Esophagus squamous epithelium (tissue), 5 donors: ENCODE measurements at places on chromosomes 7 and 10.

DNA sequence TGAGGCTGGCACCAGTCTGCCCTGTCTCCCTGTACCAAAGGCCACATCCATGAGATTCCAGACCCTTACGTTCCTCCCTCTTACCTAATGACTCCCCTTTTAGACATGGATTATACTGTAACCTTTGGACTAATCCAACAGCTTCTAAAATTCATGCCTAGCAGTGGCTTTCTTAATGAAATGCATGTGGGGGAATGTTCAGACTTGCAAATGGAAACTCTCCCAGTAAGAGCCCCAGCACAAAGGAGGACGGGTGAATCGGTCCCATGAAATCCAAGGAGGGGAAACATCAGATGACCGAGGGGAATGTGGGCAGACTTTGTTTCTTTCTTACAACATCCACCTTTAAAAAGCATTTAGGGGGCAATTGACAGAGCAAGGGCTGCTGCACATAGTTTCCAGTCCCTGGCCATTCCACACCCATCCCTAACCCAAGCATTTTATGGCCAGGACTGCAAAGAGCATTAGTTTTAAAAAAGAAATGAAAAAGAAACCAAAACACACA is 71.5 kb downstream of the COL13A1 start:
- DNase-seq = no peak
- no peak overlapping the region for H3K27ac ChIP-seq
- H3K4me1 ChIP-seq = peaks cover 4% of the 10 kb centered on the region
- H3K36me3 ChIP-seq = no peaks in the 10 kb centered on the region
- H3K27me3 ChIP-seq = no peaks in the 10 kb centered on the region

DNA sequence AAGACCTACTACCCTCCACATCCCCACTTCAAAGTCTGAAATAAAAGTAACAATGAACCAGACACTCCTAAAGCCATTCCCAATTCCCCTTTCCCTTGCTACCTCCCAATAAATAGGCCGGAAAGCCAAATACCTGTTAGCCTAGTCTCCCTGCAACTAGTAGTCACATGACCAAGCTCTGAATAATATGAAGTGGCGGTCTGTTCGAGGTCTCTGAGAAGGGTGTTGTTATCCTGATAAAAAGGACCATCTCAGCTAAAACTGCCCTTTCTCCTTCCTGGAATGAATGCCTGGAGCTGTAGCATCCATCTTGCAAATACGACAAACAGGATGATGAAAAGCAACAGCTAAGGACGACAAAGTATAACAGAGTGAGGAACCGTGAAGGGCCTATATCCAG is 6.0 kb downstream of the KIF5B start:
- no peaks in the 10 kb centered on the region for H3K27me3 ChIP-seq
- no peak for DNase-seq
- no peak overlapping the region for H3K4me3 ChIP-seq
- H3K27ac ChIP-seq = no peak overlapping the region
- peaks cover 33% of the 10 kb centered on the region for H3K4me1 ChIP-seq

DNA sequence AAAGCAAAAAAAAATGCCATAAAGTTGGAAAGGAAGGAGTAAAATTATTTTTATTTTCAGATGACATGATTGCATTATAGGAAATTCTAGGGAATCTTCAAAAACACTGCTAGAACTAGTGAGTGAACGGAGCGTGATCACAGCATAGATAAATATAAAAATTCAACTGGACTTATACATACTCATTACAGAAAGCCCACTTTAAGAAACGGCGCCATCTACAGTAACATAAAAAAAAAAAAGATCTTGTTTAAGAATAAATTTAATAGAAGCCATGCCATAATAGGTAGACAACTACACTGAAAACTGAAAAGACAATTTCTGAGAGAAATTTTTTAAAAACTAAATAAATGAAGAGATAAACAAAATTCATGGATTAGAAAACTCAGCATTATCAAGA is 623.1 kb upstream of the MGMT start:
- no peaks in the 10 kb centered on the region for H3K4me1 ChIP-seq
- H3K4me3 ChIP-seq = no peak overlapping the region
- no peak overlapping the region for H3K27ac ChIP-seq
- H3K36me3 ChIP-seq = no peaks in the 10 kb centered on the region

GRCh38 chr10:9670911-9671310 is 1346.8 kb upstream of the CELF2 start:
- H3K27me3 ChIP-seq = no peaks in the 10 kb centered on the region
- no peak overlapping the region for H3K27ac ChIP-seq
- no peaks in the 10 kb centered on the region for H3K4me1 ChIP-seq
- no peaks in the 10 kb centered on the region for H3K36me3 ChIP-seq

DNA sequence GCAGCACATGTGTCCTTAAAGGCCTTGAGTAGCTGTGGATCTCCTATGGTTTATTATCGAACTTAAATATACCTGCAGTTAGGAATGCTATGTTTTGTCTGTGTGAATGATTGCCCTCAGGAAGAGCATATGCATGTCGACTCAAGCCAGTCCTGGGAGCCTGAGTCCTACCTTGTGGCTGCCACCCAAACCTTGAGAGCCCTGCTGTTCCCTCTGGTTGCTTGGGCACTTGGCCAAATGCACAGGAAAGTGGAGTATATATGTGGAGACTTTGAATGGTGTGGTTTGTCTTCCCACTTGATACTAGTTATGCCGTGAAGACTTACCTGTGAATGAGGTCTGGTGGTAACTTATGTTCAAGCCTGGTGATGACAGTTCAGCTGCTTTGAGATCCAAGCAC is 409.8 kb downstream of the LRMDA start:
- no peak overlapping the region for H3K27ac ChIP-seq
- no peak overlapping the region for H3K4me3 ChIP-seq
- H3K36me3 ChIP-seq = no peaks in the 10 kb centered on the region
- H3K27me3 ChIP-seq = no peaks in the 10 kb centered on the region
- DNase-seq = no peak

DNA sequence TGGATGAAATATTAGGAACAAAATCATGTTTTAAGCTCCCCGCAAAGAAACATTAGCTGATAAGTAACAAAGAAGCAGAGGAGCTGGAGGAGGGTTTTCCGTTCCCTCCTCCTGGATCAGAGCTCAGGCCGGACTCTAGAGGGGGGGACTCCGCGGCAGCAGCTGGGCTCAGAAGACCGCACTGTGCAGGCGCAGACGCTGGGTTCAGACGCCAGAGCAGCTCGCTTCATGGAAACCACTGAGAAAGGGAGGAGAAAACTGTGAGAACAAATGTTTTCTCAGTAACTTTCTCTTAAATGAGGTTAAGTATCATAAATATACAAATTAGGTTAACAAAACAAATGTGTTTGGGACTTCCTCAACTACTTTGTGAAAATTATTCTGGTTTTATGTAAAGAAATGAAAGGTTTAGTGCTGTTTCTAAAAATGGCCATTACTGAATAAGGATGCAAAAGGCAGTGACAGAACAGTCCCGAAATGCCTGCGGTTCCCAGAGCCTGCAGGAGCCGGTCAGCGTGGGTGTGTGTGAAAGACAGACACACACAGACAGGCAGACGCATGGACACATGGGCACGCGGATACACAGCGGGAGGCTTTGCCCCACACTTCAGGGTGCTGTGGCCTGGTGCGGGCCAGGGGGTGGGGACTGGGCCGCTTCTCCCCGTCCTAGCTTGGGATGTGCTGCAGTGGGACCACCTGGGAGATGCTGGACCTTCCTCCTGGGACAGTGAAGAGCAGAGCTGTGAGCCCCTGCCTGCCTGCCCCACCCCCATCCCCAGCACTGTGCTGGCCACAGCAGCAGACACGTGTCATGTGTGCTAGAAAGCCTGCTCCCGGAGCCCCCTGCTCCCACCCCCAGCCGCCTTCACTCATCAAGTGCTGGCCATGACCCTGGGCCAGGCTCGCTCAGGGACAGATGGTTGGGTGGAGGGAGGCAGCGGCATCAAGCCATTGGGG is 20.3 kb upstream of the ADGRA1 start:
- no peak for DNase-seq
- H3K36me3 ChIP-seq = no peaks in the 10 kb centered on the region
- H3K4me1 ChIP-seq = no peaks in the 10 kb centered on the region
- H3K27me3 ChIP-seq = no peaks in the 10 kb centered on the region
